ENCODE measurements at places on chromosomes 6 and 20.

- DNase-seq = no peak
Observed at GRCh38 chr6:165365371-165365770, 56.0 kb upstream of the C6orf118 start.

- no peak for DNase-seq
Observed at GRCh38 chr6:119328254-119328653, 21.3 kb downstream of the MAN1A1 start.

DNA sequence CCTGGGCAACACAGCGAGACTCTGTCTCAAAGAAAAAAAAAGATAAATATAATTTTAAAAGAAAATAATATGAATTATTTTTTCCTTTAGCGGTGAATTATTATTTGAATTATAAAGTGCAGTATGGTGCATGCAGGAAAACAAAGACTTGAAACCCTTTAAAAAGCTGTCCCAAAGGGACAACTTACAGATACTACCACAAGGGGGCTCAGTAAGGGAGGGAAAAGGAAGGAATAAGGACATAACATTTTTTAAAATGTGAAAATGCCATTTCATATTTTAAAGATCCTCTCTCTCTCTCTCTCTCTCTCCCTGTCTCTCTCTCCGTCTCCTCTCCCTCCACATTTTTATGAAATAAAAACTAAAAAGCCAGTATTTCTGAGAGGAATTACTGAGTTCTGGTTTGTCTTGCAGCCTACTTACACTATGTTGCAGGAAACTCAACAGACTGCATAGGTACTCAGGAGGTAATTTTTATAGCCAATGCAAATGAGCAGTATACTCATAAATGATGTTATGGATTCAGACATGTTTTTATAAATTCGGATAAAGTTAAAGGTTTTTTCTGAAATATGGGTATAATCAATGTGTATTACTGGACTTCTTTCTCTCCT is 455.0 kb upstream of the GJE1 start:
- no peak for DNase-seq

GRCh38 chr20:3744806-3745685 is 12.6 kb downstream of the HSPA12B start:
- DNase-seq = peak; percentile 38

- DNase-seq = peak; percentile 64
Observed at GRCh38 chr6:44126320-44127149, 717 bp downstream of the MRPL14 start.

GRCh38 chr6:169812257-169812644 is 60.8 kb downstream of the ERMARD start:
- no peak for DNase-seq

GRCh38 chr20:40536808-40537207 is 152.2 kb downstream of the MAFB start:
- no peak for DNase-seq

DNA sequence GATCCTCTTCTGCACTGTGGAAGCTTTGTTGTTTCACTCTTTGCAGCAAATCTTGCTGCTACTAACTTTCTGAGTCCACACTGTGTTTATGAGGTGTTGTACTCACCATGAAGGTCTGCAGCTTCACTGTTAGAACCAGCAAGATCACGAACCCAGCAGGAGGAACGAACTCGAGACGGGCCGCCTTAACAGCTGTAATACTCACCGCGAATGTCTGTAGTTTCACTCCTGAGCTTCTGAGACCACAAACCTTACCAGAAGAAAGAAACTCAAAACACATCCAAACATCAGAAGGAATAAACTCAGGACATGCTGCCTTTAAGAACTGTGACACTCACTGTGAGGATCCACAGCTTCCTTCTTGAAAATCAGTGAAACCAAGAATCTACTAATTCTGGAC is 48.1 kb upstream of the MBOAT1 start:
- no peak for DNase-seq

- no peak for DNase-seq
Observed at GRCh38 chr6:138559143-138559542, 59.8 kb upstream of the NHSL1 start.

- no peak for DNase-seq
Observed at GRCh38 chr6:149503276-149503675, 18.5 kb upstream of the ZC3H12D start.

- no peak for DNase-seq
Observed at GRCh38 chr20:25021336-25021735, 28.8 kb upstream of the APMAP start.

DNA sequence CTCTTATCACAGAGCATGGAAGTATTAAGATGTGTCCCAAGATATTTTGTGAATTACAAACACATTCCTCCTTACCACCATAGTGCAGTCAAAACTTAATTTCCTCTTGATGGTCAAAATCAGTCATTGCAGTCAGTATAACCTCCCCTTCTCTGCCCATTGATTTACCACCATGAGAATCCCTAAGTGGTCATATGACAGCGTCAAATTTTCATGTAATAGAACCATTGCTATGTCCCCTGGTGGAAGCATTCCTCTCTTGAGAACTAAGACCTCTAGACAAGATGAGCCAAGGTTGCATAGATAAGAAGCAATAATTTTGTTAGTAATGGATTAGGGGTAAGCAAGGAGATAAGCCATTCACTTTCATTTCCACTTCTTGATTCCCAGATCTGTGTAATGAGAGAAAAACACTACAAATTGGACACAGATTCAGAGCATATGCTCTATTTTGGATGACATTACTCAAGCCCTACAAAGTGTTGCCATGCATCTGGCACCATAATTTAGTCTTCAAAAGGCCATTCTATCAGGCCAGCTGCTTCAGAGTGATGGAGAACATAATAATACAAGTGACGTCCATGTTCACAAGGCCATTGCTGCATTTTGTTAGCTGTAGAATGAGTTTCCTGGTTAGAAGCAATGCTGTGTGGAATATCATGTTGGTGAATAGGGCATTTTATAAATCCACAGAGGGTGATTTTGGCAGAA is 49.6 kb upstream of the PDE7B start:
- DNase-seq = no peak

DNA sequence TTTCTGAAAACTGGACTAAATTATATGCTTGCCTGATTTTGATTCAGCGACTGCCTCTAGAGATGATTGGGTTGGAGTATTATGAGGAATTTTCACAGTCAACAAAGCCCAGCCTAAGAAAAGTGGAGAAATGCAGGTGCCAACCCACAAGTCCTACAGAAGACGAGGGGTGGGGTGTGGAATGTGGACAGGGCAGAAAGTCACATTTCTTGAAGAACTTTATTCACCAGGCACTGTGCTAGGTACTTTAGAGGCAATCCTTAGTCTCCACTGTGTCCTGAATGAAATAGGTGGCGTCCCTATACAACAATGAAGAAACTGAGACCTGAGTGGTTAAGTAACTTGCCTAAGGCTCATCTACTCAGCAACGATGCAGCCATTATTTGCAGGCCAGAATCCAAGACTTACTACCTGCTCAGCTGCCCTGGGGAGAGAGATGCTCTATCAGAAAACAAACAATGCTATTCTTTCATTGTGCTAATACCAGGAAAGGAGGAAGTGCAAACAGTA is 106.3 kb downstream of the RNF144B start:
- no peak for DNase-seq

- no peak for DNase-seq
Observed at GRCh38 chr20:50343490-50344179, 153.0 kb downstream of the CEBPB start.

DNA sequence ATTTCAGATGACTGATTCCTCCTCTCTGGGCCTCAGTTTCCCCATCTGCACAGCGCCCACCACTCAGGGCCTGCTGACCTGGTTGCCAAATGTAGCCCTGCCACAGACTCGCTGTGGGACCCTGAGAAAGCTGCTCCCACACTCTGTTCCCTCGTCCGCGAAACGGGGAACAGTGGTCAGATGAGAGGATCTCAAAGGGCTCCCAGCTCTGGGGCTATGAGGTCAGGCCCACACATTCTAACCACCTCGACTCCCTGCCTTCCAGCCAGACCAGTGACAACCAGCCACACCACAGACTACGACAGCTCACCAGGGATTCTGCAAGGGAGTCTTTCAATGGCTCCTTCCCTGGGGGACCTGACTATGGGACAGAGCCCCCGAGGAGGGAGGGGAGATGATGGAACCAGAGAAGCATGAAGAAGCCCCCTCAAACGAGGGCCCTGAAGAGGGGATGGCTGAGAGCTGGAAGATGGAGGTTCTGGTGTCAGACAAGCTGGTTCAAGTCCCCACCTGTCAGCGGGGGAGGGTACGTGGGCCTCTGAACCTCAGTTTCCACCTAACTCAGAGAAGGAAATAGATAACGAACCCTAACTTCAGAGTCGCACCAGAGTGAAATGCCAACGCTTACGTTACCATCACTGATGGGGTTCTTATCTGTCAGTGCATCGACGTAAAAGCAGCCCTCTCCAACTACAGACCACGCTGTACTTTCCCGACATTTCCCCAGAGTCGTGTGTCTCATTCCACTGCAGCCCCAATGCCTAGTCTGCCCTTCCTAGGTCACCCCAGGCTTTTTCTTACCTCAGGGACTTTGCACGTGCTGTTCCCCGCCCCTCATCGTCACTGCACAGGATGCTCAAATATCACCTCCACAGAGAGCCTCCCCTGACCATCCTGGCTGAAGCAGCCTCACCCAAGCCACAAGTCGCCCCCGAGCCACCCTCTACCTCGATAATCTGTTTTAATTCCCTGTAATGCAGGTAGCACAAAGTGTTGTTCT is 60.5 kb downstream of the PREX1 start:
- no peak for DNase-seq

GRCh38 chr20:24651171-24651975 is 181.9 kb downstream of the SYNDIG1 start:
- no peak for DNase-seq

DNA sequence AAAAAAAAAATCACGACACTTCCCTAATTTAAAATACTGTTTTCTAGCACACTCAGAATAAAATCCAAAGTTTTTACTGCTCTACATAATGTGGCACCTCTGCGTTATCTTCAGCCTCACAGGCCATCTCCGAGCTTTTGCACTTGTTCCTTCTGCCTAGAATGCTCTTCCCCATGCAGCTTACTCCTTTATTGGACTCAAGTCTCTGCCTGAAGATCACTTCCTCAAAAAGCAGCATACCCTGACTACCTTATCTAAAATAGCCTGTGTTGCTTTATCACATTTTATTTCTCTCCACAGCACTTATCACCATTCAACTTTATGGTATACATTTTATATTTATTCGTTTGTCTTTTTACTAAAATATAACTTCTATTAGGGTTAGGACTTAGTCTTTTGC is 2.3 kb downstream of the ZNF322 start:
- no peak for DNase-seq

- no peak for DNase-seq
Observed at GRCh38 chr20:9344083-9344920, 170.1 kb upstream of the LAMP5 start.

DNA sequence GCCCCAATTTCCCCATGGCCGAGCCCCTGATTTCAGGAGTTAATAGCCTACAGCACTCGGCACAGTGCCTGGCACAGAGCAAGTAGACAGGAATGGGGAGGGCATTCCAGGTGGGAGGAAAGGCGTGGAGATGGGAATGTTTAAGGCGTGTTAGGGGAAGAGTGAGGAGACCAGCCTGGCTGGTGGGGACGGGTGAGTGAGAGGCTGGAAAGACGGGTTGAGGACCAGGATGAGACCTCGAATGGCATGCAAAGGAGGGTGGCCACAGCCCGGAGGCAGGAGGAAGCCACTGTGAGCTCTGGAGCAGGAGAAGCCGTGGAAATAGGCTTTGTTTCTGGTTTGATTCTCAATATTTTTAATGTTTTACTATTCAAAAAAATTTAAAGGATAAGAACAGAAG is 49.5 kb downstream of the CEBPB start:
- DNase-seq = no peak

GRCh38 chr20:54292185-54292584 is 84.3 kb downstream of the PFDN4 start:
- DNase-seq = no peak

GRCh38 chr20:63151554-63152321 is 64.2 kb downstream of the YTHDF1 start:
- no peak for DNase-seq

DNA sequence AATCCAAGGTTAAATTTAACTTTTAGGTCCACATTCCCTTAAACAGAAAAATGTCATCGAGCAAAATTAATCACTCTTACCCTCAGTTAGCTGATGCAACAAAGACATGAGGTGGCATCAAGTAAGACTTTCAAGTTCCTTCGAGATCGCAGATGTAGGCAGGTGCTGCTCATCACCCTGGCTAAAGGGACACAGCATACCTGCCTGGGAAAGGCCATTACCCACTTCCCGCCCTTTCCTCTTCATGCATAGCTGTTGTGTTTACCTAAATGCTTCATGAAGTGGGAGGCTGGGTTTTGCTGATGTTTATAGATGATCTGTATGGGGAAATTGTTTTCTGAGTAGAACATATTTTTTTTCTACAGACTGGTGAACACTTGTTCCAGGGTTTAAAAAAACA is 67.7 kb downstream of the GFRA4 start:
- no peak for DNase-seq

- no peak for DNase-seq
Observed at GRCh38 chr6:161138543-161139303, 135.1 kb downstream of the AGPAT4 start.

- no peak for DNase-seq
Observed at GRCh38 chr6:25389471-25389870, 110.3 kb downstream of the CARMIL1 start.

GRCh38 chr6:134636186-134636799 is 313.6 kb downstream of the ALDH8A1 start:
- no peak for DNase-seq

GRCh38 chr20:51125780-51126179 is 102.9 kb upstream of the KCNG1 start:
- DNase-seq = no peak

DNA sequence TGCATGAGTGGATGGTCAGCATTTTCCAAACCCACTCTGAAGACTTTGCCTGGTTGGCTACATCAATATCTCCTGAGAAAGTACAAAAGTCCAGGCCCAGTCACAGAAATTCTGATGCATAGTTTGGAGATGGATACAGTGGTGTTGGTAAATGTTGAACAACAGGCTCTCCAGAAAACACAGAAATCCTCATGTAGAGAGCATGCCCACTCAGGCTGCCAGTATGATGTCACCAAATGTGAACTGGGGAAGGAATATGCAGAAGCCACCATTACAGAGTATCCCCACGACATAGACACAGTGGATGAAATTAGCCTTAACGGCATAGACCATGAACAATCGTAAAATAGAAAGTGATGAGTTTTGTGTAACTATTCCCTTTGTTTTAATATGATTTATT is 97.1 kb upstream of the NXT1 start:
- no peak for DNase-seq

GRCh38 chr6:87945181-87945580 is 102.5 kb upstream of the SPACA1 start:
- DNase-seq = no peak

DNA sequence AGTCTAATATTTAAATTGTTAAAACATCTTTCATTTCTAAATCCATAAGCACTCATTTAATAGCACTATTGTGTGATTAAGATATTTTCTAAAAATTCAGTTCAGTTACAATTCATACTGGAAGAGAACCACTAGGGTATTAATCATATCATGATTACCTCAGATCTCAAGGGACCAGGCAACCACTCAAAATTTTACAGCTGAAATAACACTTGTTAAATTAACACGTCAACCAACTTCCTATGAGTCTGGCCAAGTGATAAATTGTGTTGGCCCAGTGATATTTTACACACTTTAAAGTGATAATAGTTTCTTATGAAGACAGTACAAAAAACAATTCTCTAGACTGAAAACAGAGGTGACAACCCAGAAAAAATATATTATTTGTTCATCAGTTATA is 869.0 kb upstream of the ADGRB3 start:
- DNase-seq = no peak
